Large intestine (tissue), 12 donors: ENCODE measurements at places on chromosomes 12 and 14.

DNA sequence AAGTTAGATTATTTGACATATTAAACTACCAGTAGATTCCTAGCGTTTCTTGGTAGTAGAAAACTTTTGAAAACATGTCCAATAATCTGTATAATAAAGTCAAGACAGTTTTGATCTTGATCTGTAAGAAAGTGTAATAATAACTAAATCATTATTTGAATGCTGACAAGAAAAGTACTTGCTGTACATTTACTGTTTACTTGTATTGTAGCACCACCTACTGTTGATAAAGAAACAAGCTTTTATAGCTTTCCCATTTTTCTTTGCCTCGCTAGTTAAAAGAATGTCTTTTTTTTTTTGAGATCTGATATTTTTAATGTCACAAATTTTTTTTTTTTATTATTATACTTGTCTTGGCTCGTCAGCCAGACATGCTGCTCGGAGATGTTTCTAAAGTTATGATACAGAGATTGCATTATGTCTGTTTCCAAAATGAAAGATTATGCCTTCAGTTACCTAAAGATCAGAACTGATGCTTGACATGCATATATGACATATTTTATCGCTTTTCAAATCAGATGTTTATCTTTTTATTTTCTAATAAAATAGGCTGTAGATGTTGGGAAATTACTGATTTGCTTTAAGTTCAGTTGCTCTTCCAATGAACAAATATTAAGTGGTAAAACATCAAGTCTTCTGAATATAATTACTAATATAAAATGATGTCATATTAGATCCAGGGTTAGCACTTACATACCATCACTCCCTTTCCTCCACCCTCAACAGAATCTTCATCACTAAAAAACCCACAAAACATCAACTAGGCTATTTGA lies 140.5 kb downstream of the AKAP6 start:
- no peak for DNase-seq

DNA sequence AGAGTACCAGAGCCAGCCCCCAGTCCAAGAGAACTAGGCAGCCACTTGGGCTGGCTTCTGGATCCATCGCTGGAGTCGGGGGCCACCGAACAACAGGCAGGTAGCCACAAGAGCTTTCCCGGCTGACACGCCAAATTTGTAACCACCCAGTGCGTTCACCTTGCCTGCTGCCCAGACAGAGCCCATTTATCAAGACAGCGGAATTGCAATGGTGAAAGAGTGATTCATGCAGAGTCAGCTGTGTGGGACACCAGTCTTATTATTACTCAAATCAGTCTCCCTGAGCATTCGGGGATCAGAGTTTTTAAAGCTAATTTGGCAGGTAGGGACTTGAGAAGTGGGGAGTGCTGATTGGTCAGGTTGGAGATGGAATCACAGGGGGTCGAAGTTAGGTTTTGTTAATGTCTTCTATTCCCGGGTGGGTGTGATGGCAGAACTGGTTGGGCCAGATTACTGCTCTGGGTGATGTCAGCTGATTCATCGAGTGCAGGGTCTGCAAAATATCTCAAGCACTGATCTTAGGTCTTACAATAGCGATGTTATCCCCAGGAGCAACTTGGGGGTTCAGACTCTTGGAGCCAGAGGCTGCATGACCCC lies 64.3 kb downstream of the PDE6H start:
- no peak for DNase-seq

- no peak for DNase-seq
Measured at GRCh38 chr14:101813833-101814232, 52.3 kb downstream of the PPP2R5C start.

GRCh38 chr14:89661392-89661791 lies 244.4 kb upstream of the FOXN3 start:
- no peak for DNase-seq

DNA sequence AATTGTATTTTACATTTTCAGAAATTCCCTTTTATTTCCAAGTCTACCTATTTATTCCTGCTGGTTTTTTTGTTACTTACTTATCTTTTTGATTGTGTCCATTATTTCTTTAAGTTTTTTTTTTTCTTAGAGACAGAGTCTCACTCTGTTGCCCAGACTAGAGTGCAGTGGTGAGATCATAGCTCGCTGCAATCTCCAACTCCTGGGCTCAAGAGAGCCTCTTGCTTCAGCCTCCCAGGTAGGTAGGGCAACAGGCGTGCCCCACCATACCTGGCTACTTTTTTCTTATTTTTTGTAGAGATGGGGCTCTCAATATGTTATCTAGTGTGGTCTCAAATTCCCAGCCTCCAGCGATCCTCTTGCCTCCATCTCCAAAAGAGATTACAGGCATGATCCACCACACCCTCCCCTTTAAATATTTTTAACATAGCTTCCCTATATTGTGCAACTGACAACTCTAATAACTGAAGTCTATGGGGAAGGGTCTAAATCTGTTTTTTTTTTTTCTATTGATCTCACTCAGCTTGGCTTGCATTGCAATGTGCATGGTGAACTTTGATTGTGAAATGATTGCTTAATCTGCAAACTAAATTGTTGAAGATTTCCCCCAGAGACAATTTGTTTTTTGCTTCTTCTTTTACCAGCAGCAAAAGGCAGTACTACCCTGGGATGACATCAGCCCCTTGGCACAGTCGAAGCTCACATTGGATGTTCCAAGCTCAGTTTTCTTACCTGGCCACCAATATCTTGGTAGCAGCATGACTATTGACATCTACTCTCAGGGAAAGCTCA lies 25.7 kb upstream of the COCH start:
- DNase-seq = no peak

DNA sequence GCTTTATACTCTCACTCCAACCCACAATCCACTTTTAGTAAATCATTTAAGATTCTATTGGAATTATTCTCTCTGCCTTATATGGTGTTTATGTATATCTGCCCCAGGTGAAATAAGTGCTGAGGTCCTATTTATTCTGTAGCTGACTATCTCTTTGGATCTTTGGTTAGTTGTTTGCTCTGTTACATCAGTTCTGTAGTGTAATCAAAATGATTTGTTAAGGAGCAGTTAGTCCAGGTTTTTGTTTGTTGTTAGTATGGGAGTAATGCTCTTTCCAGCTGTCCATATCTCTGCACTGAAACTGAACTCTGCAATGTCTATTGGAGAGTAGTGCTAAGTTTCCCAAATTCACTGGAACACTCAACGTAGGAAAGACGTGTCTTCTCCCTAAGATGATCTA lies 615.8 kb downstream of the SNAPC1 start:
- no peak for DNase-seq

DNA sequence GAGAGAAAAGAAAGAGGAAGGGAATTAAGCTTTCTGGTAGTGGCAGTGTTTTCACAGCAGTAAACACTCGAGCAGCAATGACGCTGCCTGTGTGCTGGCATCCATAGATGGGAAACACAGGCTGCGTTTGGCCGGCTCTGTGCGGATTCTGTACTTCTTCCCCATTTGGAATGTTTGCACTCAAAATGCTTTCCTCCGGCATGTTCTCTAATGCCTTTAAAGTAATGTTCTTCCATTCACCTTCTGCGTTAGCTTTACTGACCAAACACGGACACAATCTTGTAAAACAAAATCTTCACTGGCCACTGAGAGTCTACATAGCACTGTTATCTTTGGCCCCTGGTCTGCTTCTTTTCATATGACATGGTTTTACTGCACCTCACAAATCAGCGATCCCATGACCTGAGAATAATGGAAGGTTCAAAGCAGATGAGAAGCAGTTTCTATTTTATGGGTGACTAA lies 31.4 kb downstream of the DCP1B start:
- peak; percentile 42 for DNase-seq

GRCh38 chr12:32145096-32145495 lies 38.4 kb downstream of the BICD1 start:
- DNase-seq = no peak

DNA sequence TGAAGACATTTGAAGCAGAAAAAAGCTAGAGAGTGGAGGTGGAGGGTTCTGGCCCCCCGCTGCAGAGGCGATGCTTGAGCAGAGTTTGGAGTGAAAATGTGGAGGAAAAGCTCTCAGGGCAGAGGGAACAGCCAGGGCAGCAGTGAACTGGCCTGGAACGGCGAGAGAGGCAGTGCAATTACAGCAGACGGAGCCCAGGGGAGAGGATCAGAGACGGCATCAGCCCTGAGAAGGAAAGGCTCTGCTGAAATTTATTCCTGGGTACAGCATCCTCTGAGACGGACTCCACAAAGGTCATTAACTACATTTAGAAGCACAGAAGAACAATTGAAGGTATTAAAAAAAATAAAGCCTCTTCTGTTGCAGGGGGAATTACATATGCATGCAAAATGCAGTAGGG lies 14.2 kb downstream of the STON2 start:
- DNase-seq = no peak

GRCh38 chr14:34262127-34262910 lies 199.7 kb downstream of the SPTSSA start:
- DNase-seq = no peak
